ENCODE measurements at places on chromosomes 5 and 9.

DNA sequence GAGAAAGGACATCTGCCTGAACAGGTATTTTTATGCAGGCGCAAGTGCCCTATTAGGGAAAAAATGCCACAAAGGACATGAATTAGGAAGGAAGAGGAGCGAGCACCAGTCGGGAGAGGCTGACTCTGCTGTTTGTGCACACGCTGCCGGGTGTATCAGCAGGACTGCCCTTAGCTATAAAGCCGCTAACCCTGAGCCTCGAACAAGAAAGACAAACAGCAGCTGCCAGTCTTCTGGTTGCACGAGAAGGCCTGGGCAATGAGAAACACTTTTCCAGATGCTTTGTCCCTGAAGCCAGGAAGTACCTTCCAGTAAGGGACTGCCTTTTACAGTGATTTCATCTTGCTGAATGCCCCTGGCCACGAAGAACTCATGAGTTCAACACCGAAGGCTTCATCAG is 12.6 kb downstream of the QSOX2 start:
- DNase-seq = no peak

GRCh38 chr5:171306781-171307591 is 2.1 kb upstream of the TLX3 start:
- DNase-seq = no peak

DNA sequence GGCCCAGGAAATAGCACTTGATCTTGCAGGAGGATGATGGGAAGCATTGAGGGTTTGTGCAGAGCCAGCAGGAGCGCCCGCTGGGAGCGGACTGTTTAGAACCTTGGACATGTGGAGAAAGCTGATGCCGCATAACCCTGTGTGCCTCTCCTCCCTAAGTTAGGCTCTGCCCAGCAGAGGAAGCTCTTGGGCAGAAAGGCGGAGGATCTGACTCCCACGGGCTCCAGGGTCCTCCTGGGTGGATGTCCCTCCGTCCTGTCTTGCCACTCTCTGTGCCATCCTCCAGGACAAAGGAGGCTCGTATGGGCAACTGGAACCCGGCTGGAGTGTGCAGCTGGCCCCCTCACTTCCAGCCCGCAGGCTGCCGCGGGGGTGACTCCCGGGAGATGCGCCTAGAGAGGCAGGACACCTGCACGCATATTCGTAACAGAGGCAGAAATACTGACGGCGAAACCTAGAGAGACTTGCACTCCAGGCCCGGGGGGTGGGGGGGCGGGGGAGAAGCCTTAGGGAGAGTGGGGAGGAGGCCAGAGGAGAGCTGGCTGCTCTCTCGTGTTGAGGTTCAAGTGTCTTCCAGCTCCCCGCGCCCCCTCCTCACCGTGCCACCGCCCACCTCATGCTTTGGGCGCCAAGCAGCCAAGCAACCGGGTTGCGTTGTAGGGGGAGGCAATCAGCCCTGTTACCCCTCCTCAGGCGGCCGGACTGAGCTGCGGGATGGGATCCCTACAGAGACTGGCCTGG is 5.4 kb upstream of the FOXE1 start:
- DNase-seq = no peak

DNA sequence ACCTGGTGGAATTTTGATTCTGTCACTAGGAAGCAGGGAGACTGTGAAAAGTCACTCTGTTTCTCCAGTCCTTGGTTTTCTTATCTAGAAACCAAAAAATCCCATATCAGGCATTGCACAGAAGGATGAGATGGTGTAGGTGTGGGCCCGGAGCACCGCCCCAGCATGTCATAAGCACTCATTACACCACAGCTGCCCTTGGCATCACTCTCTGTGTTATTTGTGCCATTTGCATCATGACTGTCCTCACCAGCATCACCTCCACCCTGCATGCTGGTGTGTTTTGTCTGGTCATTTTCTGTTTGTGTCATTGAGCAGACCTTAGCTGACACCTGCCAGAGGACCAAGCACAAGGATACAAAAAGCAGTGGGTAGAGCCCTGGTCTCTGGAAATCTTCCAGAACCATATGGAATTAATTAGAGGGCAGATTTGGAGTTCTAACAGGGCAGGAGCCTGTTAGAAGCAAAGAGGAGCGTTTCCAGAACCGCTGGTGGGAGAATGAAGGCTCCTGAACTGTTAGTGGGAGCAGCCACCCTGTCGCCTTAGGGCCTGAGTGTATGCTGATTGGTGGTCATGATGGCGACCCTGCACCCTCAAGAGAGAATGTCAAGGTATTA is 99.3 kb downstream of the AMBP start:
- DNase-seq = no peak

GRCh38 chr5:150079909-150080461 is 6.4 kb downstream of the CSF1R start:
- DNase-seq = no peak

DNA sequence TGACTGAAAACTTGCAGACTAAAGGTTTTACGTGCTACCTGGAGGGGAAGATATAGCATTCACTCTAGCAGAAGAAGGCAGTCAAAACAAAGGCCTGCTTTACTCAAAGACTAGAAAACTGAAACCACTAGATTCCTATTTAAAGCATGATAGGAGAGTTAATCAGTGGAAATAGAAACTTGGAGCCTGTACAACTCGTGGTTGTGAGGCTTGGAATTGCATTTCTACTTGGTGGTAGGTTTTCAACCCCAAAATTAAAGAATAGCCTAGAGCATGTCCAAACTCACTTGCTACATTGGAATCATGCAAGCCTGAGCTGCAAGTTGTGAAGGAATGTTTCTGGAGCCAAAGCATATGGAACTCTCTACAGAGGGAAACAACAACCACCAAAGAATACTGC is 1526.4 kb upstream of the NUDT12 start:
- DNase-seq = no peak

- no peak for DNase-seq
Observed at GRCh38 chr9:115635680-115636383, 517.8 kb upstream of the PAPPA start.

GRCh38 chr5:101678481-101679193 is 617.4 kb downstream of the SLCO4C1 start:
- DNase-seq = no peak

DNA sequence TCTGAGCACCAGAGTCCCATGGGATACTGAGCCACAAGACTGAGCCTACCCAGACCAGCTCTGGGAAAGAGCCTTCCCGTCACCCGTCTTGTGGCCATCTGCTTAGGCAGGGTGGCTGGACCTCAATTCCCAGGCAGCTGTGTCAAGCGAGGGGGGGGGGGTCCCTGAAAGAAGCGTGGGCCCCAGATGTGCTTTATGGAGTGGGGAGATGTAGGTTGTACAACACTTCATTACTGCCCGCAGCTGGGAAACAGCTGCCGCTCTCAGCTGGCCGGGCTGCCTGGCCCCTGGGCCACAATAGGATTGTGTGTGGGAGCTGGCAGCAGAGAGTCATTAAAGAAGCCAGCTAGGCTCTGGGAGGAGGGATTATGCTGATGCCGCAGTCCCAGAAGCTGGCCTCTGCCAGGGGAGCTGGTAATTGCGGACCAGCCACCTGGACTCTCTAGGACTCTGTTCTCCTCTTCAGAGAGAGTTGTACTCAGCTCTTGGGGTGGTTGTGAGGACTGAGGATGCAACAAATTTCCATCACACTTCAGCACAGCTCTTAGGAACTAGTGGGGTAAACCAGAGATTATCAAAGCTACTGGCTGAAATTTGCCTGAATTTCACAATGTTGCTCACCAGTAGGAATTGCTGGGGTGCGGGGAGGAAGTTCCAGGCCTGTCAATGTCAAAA is 145.4 kb downstream of the GADD45G start:
- no peak for DNase-seq
